ENCODE measurements at places on chromosomes 7 and 10.

GRCh38 chr7:51014811-51015210, 232.1 kb upstream of the GRB10 start:
- DNase-seq: no peak

DNA sequence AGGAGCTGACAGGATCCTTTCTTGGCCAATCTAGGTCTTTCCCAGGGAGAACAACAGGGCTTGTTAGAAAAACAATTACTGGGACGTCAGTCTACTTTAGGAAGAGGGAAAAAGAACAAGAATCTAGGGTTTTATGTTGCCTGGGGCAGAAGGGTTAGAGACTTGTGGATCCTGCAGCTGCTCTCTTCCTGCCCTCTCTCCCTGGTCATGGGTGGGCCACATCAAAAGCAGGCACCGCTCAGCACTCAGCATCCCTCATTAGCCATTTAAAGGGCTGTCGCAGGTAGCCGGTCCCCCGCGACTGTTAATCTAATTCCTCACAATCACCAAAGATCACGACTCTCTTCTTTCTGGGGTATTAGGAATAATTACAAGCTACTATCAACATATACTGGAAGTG, 631.9 kb downstream of the CALN1 start:
- no peak for DNase-seq

DNA sequence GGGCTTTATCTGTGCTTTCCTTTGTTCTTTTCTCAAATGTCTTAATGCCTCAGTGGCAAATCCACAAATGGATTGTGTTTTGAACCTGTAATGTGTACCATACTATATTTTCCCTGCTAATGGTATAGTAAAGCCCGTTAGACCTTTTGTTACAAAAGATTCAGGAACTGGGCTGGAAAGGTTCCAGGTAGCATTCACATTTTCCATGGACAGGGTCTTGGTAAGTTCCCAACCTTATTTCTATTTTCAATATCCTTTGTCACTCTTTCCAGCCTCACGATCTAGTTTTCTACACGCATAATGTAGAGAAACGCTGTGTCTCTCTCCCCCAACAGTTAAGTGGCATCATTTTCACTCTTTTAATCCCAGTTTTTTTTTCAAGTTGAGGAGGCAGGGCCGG, 153.0 kb downstream of the PLCE1 start:
- DNase-seq: no peak

GRCh38 chr7:151447312-151447711, 7.4 kb upstream of the CRYGN start:
- DNase-seq: peak; percentile 34

- no peak for DNase-seq
These were observed 25.3 kb downstream of the FKBP6 start for GRCh38 chr7:73353243-73353642.

GRCh38 chr7:12583176-12583575, 12.7 kb downstream of the SCIN start:
- DNase-seq: no peak

Measured in CD8-positive, alpha-beta memory T cell (primary cell).